Left hindlimb (tissue), 1 donor: ENCODE measurements at places on chromosomes 4 and X.

- DNase-seq, result no peak
Observed at GRCh38 chr4:116118221-116118620, 967.2 kb downstream of the TRAM1L1 start.

DNA sequence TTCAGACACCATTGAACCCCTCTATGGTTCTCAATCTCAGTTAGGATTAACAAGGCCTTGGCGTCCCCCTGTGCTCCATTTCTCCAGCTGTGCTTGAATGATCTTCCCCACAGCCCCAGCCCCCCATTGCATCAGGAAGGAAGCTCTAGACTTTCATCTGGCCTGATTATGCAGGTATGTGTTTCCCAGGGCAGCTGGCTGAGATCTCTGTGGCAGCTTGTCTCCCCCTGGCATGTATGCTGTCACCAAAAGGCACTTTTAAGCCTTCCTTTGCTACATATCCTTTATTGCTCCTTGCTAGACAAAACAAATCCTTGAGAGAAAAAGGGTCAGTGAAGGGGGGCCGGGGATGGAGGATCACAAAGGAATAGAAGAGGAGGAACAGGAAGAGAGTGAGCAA, 1056.0 kb upstream of the SLIT2 start:
- no peak for DNase-seq

DNA sequence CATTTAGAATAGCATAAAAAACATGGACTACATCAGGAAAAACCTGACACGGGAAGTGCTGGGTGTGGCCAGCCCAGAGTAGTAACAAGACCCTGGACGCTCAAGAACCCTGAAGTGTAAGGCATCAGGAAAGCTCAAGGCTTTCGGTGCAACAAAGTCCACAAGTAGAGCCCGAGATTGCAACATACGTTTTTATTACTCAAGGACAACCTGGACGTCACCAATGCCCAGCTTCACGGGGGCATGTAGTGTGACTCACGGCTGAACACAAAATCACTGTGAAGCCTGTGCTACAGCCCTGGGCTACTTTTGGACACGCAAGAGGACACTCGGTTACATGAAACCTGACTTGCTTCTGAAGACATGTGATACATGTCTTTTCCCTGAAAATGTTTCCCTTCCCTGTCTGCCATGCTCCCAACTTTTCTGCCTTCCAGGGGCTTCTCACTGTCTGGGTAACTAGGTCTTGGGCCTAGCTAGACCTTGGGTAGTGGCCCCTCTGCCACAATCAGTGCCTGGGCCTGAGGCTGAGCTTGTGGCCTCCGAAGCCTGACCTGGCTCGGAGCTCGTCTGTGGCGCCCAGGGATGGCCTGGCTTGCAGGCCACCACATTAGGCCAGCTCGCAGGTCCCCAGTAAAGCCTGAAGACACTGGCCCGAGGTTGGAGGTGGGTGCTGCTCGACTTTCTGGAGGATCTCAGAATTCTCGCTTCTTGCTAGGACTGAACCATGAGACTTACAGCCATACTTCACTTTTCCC, 9.2 kb downstream of the IRAK1 start:
- no peak for DNase-seq

GRCh38 chrX:19886375-19886774, 1.0 kb downstream of the SH3KBP1 start:
- no peak for DNase-seq

DNA sequence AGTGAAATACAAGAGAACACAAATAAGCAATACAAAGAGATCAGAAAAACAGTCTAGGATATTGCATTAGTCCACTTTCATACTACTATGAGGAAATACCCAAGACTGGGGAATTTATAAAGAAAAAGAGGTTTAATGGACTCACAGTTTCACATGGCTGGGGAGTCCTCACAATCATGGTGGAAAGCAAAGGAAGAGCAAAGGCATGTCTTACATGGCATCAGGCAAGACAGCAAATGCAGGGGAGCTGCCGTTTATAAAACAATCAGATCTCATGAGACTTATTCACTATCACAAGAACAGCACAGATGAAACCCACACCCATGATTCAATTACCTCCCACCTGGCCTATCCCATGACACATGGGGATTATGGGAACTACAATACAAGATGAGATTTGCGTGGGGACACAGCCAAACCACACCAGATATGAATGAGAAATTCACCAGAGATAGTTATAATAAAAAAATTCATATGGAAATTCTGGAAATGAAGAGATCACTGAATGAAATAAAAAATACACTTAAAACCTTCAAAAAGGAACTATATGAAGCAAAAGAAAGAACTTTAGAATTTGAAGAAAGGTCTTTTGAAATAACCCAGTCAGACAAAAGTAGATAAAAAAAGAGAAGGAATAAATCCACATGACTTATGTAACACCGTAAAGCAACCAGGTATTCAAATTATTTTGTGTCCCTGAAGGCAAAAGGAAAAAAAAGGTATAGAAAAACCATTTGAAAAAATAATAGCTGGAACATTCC, 16.2 kb upstream of the NAA11 start:
- no peak for DNase-seq

- DNase-seq, result no peak
Observed at GRCh38 chr4:101366331-101366730, 19.0 kb upstream of the PPP3CA start.

DNA sequence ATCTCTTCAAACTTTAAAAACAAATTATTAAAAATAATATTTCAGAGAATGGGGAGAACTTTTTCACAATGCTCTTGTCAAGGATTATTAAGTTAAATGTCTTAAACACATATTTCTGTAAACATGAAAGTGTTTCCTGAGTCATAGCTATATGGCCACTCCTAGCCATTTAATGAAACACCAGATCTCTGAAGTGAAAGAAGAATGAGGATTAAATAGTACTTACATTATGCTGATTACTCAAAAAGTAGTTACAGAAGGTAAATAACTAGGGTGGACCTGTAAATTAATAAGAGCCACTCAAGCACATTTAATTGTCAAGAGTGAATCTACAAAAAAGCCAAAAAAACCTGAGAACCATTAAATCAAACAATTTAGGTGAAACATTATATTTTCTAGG, 57.6 kb upstream of the GALNT7 start:
- no peak for DNase-seq

GRCh38 chr4:15233264-15233597, 194.6 kb upstream of the C1QTNF7 start:
- peak; percentile 73 for DNase-seq

GRCh38 chr4:16516796-16517439, 290.6 kb upstream of the TAPT1 start:
- no peak for DNase-seq
